ENCODE measurements at places on chromosomes 3 and 15.

DNA sequence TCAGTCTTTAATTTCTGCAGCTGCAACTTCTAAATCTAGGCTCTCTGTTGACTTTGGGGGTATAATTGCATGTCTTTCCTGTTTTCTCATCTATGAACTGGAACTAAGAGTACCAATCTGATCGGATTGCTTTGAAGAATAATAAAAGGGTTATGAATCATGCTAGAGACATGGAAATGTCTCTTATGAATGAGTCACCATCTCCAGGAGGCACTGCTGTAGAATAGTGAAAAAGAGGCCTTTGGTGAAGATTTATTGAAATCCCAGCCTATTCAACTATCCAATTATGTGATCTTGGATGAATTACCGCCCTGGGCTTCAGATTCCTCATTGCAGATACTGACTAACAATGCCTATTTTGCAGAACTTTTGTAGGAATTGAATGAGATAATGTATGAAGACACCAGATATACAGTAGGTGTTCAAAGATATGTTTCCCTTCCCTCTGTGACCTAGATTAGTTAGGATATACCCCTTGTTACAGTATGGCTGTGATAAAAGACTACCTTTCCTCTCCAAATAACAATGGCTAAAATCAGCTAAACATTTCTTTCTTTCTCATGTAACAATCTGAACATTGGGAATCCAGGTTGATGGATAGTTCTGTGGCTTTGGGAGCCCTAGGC, 11.5 kb upstream of the CMTM8 start:
- no peak for DNase-seq

- no peak for DNase-seq
These were observed 495.1 kb upstream of the SGO1 start for GRCh38 chr3:20680990-20681628.

- peak; percentile 51 for DNase-seq
These were observed 23.0 kb downstream of the HPS3 start for GRCh38 chr3:149152420-149152819.

DNA sequence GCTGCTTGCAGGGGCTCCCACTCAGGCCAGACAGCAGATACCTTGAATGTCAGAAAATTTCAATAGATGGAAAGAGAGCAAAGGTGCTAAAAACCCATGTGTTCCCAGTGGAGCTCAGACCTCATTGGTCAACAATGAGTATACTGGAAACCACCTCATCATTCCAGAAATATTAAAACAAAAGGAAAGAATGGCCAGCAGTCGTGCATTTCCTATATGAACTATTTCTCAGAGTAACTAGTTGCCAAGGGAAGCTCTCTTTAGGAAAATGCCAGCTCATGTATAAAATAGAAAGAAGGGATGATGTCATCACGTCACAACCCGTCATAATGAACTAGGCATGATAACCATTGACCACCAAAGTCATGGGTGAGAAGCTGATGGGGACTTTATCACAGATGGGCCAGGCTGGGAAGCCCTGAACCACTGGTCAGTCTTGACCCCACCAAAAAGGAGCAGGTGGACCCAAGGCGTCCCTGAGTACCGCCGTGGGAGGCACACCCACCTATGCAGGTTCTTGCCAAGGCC, 17.5 kb downstream of the DNAJB8 start:
- no peak for DNase-seq

DNA sequence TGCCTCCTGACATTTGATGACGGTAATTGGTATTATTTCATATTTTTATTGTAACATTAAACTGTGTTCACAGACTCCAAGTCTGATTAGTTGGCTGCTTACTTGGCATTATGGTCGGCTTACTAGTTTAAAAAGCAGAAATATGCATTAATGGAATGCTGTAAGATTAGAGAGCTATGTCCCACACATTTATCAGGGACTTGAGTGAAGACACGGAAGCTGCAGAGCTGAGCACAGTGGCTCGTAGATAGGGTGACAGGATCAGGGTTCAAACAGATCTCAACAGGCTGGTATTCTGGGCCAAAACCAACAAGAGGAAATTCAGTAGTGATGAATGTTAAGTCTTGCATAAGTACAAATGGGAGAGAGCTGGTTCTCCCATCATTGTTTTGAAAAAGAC, 113.8 kb downstream of the ADAMTSL3 start:
- no peak for DNase-seq

DNA sequence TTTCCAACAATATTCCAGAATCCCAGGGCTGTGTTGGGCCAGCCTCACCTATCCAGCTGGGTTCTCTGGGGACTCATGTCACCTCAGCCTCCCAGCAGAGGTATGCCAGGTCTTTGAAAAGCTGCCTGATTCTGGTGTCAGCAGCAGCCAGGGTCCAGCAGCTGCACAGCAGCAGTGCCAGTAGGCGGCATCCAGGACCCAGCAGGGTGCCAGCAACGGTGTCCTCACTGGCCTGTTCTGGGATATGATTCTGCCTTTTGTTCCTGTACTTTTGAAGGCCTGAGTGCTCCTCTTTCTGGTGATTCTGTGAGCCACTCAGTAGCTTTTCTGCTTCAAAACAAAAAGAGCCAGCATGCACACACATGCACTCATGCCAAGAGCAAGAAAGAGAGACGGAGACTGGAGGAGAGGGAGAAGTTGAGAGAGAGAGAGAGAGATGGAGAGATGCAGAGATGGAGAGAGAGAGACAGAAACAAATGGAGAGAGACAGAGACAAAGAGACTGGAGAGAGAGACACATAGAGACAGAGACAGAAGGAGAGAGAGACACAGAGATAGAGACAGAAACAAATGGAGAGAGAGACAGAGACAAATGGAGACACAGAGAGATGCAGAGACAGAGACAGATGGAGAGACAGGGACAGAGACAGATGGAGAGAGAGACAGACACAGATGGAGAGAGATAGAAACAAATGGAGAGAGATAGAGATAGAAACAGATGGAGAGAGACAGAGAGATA, 205.7 kb downstream of the UACA start:
- DNase-seq, result no peak

GRCh38 chr3:50604628-50605588, 6.7 kb downstream of the CISH start:
- no peak for DNase-seq

DNA sequence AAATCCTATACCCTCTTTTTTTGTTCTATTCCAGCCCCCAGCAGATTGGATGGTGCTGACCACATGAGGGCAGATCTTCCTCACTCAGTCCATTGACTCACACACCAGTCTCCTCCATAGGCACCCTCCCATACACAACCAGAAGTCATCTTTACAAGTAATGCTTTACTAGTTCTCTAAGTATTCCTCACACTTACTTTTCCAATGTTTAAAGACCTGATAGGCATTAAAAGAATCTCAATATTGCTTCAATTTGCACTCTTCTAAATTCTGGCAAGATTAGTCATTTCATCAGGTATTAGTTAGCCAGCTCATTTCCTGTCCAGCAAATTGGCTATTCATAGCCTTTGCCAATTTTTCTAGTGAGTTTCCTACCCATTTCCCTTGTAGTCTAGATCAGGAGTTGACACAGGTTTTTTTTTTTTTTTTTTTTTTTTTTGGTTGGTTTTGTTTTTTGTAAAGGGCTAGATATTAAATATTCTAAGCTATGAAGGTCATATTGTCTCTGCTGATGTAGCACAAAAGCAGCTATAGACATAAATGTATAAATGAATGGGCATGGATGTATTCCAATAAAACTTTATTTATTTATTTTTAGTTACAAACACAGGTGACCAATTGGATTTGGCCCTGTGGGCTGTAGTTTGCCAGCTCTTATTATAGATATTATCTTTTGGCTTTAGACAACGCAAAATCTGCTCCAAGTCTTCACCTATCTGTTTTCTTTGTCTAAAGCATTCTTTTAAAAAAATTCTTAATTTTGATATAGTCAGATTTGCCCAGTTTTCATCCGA, 76.1 kb downstream of the ABHD5 start:
- no peak for DNase-seq

- no peak for DNase-seq
These were observed 255.9 kb upstream of the LYSMD4 start for GRCh38 chr15:99989095-99989494.

- DNase-seq, result no peak
These were observed 119.0 kb downstream of the GOLIM4 start for GRCh38 chr3:167976516-167977361.

GRCh38 chr15:90161950-90162361, 39.2 kb upstream of the SEMA4B start:
- DNase-seq, result peak; percentile 83

- no peak for DNase-seq
These were observed 449.9 kb upstream of the NAALADL2 start for GRCh38 chr3:174409086-174409743.

DNA sequence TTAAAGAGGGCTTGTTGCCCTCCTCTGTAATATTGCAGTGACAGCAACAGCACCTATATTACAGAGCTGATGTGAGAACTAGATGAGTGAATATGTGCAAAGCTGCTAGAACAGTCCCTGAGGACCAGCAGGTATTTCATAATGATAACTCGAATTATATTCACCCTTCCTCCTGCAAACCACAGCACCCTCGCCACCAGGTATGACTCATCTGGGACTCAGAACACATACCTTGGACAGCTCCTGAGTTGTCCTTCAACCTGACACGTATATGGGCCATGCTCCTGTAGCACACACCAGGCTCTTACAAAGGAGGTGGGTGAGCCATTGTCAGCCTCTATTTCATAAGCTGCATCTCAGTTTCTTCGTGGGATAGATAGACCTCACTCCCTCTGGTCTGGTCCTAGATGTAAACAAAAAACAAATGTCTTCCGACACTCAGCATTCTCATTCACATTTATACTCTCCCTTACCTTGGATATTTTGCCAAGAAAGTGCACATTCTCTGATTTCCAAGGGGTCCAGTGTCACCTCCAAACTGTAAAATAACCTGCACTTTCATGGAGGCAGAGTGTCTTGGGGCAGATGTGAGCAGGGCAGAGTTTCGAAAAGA, 124.5 kb downstream of the TLE3 start:
- no peak for DNase-seq

DNA sequence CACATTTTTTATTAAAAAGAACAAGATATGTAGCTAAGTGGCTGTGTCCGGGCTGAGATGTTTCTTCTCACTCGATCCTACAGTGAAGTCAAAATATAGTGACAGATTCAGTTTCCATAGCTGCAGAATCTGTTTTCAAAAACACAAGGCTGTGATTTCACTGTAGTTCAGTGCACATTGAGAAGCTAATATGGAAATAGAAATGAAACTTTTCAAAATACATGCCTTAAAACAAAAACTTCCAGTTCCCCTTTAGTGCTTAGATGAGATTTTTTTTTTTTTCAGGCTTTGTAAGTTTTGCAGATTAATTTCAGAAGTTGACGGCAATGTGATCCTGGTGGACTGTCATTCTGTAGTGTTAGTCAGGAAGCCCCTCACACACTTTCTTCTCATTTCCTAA, 23.8 kb upstream of the TRAK1 start:
- DNase-seq, result peak; percentile 86

- DNase-seq, result no peak
These were observed at the start of gene SH3BP5 for GRCh38 chr3:15332405-15333098. SH3BP5 (minus strand) TSS chr3:15332586; CDS start chr3:15332408, 178 bp downstream.

- DNase-seq, result peak; percentile 62
These were observed 72.9 kb downstream of the LRRC28 start for GRCh38 chr15:99324082-99324620.

DNA sequence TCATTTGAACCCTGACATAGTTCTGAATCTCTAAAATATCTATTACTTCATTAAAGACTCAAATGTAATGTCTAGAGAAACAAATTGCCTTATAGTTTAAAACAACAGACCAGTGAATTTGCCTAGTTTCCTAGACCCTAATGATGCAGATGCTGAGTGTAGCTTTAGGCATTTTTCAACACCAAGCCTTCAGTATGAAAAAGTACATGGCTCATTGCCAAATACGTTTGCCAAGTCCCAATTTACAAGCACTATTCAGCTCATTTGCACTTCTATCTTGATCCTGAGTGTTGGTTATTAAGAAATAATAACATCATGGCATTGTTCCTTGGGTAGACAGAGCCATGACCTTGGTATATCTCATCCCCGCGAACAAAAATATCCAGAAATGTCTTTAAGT, 46.8 kb downstream of the EOMES start:
- no peak for DNase-seq

DNA sequence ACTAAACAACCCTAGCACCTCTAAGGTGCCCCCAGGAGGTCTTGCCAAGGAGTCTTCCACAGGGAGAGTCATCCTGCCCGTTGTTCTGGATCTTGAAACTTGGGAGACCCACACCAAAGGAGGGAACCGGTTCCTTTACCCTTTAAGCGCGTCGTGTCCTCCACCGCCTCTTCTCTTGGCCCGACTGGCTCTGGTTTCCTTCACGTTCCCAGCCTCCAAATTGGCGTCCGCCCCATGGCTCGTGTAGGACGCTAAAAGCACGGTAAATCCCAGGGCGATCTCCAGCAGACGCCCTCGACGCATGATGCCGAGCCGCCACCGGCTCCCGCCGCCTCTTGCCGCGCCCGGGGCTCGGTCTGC, 1.1 kb downstream of the FBN1 start:
- no peak for DNase-seq

- no peak for DNase-seq
These were observed 219.0 kb upstream of the TPM1 start for GRCh38 chr15:62823561-62823960.

DNA sequence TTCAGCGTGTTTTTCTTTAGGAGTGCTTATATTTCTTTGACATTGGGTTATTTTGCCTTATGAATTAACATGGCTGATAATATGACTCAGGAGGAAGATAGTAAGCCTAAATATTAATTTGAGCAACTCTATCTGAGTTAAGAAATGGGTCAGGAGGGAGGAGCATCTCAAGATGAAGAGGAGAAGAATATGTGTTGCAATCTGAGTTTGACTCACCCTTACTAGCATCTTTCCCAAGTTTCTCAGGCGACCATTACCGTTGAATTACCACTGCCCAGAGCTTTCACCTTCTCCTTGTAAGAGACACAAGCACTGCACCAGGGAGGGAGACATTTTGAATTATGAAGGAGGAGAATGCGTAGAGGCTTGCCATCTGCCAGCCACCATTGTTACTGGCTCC, 138.3 kb upstream of the MYRIP start:
- DNase-seq, result no peak

GRCh38 chr3:60417576-60417975, 833.7 kb downstream of the FHIT start:
- no peak for DNase-seq

GRCh38 chr3:64055076-64055475, 31.8 kb upstream of the PSMD6 start:
- no peak for DNase-seq

DNA sequence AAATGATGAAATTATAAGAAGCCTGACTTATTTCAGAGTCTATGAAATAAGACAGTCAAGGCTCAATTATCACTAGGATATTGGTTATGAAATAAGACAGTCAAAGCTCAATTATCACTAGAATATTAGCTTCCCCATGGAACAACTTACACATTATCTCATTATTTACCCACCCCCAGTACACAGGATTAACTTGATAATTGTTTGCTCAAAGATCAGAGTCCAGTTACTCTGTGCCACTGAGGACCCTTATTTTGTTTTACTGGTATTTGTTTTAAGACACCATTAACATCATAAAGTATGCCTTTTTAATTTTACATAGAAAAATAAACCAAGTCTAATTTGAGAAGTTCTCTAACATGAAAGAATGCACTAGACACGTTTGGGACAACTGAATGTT, 225.4 kb downstream of the SI start:
- no peak for DNase-seq

Measured in GM12878 (cell line).